ENCODE measurements at places on chromosomes 7 and 10.

DNA sequence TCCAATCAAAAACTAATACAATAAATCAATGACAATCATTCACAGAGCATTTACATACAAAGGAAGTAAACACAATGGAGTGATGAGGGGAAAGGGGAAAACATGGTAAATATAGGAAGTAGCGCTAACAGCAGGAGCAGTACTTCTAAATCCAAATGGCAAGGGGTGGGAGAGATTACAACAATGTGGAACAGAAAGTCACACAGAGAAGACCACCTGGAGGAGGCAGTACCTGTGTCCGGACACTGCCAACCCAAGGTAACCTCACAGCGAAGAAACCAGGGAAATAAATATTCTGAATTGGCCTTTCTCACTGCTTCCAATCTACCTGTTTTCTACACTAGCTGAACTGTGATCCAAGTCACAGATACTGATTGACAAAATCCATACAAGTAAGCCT is 58.2 kb downstream of the ABI1 start:
- DNase-seq: no peak

GRCh38 chr7:98186452-98187137 is 24.6 kb upstream of the BHLHA15 start:
- no peak for DNase-seq

DNA sequence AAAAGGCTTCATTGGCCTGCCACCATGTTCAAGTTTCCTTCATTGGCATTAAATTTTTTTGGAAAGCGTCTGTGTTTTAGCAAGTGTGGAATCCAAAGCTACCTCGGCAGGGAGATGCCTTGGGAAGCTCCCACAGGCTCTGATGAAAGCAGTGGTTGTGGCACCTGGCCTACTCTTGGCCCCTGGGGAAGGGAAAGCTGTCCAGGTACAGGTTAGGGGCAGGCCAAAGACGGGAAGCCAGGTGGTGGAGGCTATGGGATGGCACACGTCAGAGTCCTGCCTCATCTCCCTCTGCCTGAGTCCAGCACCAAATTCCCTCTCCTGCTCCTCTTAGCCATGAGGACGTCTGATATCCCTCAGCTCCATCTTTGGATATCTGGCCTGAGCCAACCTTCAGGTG is 49.7 kb downstream of the C10orf120 start:
- no peak for DNase-seq

- DNase-seq: peak; percentile 35
These were observed 81.8 kb upstream of the SFMBT2 start for GRCh38 chr10:7492660-7493046.

- no peak for DNase-seq
These were observed 51.3 kb downstream of the USP6NL start for GRCh38 chr10:11560076-11560709.

DNA sequence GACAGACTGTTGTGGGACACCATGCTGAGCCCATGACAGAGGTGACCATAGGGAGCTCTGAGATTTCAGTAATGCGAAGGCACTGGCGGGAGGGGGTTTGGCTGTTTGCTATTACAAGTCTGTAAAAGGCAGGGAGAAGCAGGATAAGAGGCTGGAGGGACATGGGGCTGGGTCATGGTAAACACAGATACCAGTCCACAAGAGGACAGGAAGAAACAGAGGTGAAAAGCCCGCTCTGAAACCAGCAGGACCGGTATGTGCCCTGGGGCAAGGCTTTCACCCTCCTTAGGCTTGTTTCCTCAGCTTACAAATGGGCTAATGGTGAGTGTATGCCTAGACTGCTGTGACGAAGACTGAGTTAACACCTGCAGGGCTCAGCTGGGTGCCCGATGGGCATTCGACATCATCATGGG is 34.1 kb downstream of the ANXA11 start:
- DNase-seq: no peak

DNA sequence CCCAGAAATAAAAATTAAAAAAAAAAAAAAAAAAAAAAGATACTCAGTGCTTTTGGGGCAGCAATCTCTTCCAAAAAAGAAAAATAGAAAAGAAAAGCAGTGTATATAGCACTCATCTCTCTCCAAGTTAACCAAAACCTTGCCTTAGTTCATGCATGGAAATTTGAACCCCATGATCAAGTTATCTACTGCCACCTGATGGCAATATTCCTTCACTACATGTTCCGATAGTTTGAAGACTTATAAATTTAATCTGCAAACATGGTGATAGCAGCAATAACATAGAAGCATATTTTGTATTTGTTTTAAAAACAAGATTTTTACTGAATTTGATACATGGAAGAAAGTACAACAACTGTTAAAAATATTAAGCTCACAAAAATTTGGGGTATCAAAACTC is 48.6 kb upstream of the SLIT1 start:
- DNase-seq: peak; percentile 13

GRCh38 chr7:129667116-129667515 is 55.6 kb downstream of the NRF1 start:
- no peak for DNase-seq
